Ammon's horn (tissue), 1 donor: ENCODE measurements at places on chromosomes 7 and 10.

GRCh38 chr10:72682638-72683037, 9.3 kb upstream of the MCU start:
- DNase-seq: no peak

GRCh38 chr10:33783078-33783477, 448.6 kb upstream of the NRP1 start:
- DNase-seq: no peak

- peak; percentile 67 for DNase-seq
Observed at GRCh38 chr10:6514844-6515780, 65.0 kb downstream of the PRKCQ start.

DNA sequence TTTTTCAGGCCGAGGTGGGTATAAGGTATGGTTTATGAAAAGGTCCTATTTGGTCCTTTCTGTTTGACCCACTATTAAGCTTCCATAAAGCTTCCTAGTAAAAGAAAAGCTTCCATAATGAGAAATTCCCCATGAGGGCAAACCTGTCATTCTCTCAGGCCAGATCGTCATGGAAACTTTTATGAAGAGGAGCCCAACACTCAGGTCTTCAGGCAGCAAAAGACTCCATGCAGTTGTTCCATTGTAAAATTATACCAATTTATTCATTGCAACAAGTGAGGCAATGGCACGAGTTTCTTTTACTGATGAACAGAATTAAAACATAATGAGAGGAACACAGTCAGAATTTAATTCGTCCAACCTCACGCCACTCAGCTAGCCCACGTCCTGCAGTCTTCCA, 188.6 kb downstream of the MTERF1 start:
- DNase-seq: no peak

GRCh38 chr10:63718421-63718820, 197.2 kb downstream of the REEP3 start:
- DNase-seq: no peak

DNA sequence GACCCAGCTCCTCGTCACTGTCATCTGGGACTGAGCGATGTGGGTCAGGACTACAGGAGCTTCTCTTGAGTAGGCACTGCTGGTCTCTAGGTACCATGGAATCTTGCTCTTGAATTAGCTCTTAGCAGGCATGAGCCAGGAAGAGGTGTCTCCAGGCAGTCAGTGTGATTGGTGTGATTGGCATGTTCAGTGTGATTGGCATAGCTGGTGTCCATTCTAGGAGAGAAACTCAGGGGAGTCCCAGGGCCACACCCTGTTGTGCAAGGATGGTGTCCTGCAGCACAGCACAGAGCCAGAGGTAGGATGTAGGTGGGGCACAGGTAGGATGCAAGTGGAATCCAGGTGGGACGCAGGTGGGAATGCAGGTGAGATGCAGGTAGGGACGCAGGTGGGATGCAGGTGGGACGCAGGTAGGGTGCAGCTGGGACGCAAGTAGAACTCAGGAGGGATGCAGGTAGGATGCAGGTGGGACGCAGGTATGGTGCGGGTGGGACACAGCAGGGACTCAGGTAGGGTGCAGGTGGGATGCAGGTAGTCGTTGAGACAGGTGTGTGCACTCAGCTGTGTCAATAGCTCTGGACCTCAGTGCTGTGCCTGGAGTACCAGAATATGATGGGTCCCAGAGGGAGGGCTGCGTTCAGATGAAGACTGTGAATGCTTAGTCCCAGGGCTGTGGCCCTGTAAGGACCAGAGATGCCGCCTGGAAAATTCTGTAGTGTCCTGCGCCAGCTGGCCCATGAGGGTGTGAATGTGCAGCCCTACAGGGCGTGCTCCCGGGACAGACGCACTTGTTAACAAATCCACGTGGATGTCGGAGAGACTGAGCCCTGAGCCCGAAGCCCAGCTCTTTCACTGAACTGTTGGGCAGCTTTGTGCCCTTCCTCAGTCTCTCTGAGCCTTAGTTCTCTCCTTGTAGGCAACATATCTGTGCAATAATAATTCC, 248.2 kb upstream of the PITRM1 start:
- DNase-seq: no peak

- no peak for DNase-seq
Observed at GRCh38 chr7:27173511-27173955, 587 bp downstream of the HOXA10 start.

GRCh38 chr7:74412603-74413002, 41.1 kb upstream of the GTF2IRD1 start:
- DNase-seq: no peak

DNA sequence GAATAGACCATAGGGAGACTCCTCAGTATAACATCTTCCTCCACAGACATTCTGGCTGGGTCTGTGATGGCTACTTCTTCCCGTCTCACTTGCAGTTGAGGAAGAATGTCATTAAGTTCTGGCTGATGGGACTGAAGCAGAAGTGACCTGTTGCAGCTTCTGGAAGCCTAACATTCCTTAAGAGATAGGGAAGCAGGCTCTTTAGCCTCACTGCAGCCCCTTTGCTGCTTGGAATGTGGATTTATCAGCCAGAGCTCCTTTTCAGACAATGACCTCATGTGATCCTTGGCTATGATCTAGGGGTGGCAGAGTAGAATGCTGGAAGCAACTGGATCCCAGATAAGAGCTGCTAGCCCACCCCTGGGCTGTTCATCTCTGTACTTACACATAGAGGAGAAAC, 142.5 kb downstream of the RNF216 start:
- DNase-seq: no peak

DNA sequence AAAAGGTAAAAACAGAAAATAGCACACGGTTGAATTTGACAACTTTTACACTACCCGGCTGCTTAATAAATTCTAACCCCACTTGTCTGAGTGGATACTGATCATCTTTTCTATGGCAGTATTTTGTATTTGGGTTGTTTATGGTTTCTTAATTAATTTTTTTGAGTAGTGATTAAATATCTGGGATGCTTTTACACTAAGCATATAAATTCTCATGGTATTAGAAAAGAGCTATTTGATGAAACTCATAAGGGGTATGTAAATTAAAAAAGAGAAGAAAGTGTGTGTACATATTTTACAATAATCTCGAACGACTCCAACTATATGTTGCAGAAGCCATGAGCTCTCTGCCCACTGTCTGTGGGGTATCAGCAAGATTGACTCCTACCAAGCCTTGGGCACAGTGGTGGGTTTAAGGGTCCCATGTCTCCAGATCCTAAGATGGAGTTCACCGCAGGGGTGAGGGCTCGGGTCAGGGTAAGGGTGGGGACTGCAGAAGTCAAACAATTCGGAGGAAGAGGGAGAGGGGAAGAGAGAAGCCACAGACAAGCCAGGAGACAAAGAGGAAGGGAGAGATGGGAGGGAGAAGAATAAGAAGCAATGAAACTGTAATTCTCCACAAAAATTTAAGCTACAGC, 7.6 kb upstream of the HOXA13 start:
- no peak for DNase-seq

DNA sequence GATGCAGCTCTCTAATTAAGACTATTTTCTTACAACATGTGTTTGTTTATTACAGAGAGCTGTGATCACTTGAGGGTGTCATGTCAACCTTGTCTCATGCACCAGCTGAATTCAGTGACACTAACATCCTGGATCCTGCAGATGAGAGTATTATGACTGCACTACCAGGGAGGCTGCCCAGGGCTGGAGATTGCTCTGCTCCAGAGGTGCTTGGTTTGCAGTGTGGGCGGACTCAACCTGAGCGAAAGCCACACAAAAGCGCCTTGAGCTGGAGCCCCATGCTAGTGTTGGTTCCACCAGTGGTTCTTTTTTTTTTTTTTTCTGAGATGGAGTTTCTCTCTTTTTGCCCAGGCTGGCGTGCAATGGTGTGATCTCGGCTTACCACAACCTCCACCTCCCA, 33.8 kb upstream of the ATXN7L1 start:
- DNase-seq: no peak

DNA sequence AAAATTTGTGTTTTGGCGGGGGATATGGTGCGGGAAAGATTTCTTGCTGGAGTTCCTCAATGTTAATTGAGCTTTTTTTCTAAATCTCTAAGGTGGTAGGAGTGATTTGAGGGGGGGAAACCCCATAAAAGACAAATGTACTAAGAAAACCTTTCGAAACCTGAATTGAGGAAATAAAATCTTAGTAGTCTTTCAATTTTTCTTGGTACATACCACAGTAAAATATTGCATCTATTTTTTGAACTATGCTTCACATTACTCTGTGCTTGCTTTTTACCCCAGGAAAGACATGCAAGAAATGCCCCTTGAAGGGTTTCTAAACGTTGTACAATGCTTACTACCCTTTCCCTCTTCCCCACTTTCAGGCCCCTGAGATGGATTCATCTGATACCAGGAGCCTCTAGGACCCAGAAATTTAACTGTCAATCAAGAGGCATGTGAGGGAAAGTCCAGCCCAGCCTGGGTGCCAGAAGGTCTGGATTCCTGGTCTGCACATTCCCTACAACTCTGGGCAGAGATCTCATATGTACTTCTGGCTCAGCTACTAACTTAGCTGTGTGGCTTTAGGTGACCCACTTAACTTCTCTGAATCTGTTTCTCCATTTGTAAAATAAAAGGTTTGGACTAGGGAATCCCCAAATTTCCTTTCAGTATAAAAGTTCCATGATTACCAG, 5.8 kb upstream of the PDCD4 start:
- DNase-seq: no peak

GRCh38 chr7:74655768-74656440, 1.6 kb upstream of the GTF2I start:
- no peak for DNase-seq

DNA sequence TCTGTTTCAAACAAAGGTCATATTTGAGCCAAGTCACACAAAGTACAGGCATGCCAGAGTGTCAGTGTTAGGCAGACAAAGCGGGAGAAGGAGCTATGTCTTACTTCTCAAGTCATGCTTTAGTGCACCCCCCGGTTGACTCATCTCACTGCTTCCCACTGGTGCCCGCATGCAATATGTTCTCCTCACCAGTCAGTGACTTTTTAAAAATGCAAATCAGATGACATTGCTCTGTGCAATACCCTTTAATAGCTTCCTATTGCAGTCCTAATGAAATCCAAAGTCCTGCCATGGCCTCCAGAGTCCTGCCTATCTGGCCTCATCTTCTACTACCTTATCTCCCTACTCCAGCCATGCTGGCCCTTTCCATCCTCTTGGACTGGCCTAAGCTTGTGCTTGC, 429.1 kb downstream of the ACTR3B start:
- DNase-seq: no peak

DNA sequence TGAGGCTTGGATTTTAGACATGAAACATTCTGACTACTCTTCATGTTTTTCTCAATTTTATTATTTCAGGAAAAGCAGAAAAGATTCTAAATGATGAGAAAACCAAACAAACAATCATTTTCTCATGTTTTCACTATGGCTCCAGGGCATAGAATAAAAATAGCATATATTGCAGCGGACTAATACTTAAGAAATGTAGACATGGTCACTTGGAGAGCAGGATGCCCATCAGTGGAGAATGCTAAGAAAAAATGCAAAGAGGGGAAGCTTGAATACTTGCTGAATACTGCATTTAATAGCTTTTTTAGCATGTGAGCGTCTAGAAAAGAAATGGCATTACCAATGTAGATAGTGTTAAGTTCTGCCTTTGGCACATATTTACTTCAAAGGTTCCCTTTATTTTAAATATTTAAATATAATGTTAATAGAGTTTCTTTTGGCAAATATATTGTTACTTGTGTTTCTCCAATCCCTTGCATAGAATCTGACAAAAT, 107.9 kb downstream of the PPP1R17 start:
- DNase-seq: no peak

- DNase-seq: no peak
Observed at GRCh38 chr7:48168159-48168558, 3.1 kb upstream of the ABCA13 start.

DNA sequence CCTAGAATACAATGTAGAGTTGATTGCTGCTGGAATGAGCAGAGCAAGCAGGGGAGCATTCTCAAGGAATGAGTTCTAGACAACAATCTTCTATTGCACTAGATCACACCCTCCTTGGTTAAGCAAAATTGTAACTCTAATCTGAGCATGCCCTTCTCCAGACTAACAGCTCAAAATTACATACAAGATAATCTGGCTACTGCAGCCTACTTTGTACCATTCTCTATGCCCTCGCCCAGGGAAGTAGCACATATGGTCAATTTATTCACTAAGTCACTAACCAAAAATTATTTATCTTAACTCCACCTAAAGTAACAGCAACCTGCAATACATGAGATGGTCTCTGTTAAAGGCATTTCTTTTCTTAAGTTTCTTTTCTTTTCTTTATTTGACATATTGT, 42.5 kb upstream of the KCTD7 start:
- no peak for DNase-seq

- no peak for DNase-seq
Observed at GRCh38 chr10:129259128-129259815, 207.8 kb upstream of the MGMT start.

DNA sequence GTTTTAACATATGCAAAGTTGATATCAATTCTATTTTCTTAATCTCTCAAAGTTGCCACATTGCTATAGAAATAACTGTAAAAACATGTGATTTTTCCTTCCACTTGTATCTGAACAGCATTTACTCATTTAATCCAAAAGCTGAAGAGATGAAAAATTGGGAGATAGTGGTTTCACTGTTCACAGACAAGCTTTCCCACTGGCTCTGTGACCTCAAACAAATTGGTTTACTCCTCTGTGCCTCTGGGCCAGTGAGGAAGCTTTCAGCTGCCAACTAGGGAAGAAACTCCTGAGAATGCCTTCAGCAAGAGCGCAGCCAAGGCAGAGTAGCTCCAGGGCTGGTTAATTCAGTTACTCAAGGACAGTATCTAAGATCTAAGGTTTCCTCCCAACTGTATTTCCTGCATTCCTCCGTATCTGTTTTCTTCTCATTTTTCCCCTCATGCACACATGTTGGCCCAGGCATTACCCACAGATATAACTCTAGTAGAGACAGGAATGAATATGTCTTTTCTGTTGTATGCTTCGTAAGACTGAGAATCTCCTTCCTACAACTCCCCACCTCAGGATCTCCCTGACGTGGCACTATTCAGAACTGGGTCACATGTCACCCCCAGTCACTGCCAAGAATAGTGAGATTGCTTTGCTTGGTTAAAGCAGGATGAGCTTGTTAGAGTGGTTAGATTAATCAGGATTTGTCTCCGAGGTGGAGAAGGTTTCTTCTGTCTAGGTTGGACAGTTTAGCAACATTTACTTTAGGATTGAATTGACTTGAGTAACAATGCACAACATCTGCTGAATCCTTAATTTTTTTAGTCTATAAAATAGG, 315.7 kb downstream of the NRG3 start:
- DNase-seq: peak; percentile 9

DNA sequence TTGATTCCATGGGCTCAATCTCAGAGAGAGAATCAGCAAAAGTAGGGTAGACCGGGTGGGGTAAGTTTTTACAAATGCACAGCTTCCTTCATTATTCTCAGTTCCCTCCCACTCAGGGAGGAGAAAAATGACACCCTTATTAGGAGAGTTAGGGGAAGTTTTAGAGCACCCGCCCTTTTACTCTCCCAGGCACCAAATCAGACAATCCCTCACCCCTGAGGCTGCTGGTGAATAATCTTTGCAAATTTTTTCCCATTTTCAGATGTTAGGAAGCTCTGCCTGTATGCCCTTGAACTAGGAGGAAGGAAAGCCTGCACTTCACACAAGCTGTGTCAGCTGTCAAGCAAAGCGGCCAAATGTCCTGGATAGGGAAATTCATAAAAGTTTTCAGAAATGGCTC, 834.9 kb downstream of the GRID1 start:
- no peak for DNase-seq
